ENCODE measurements at places on chromosomes 7 and 10. TPM values are rescaled to one million over a fixed set of nuclear protein-coding genes. Genes with fewer than 3 reads are reported as not detected.
A peak's percentile ranks its signal among the peaks of the same experiment; 100 is the strongest.

GRCh38 chr10:43576062-43576461 is 1.6 kb upstream of the ZNF239 start:
- no peak for DNase-seq

- no peak for DNase-seq
Observed at GRCh38 chr7:144439717-144440205, 36.3 kb upstream of the NOBOX start.

GRCh38 chr10:126158133-126158892 is 230.0 kb downstream of the ADAM12 start:
- DNase-seq = no peak

The AKR1C1 gene
- 56.1 TPM for total RNA-seq

- DNase-seq = no peak
Observed at GRCh38 chr10:132994185-132994796, 51.9 kb upstream of the CFAP46 start.

The BUB3 gene
- total RNA-seq = 361 TPM

The SPDYE8 gene
- not detected for total RNA-seq

DNA sequence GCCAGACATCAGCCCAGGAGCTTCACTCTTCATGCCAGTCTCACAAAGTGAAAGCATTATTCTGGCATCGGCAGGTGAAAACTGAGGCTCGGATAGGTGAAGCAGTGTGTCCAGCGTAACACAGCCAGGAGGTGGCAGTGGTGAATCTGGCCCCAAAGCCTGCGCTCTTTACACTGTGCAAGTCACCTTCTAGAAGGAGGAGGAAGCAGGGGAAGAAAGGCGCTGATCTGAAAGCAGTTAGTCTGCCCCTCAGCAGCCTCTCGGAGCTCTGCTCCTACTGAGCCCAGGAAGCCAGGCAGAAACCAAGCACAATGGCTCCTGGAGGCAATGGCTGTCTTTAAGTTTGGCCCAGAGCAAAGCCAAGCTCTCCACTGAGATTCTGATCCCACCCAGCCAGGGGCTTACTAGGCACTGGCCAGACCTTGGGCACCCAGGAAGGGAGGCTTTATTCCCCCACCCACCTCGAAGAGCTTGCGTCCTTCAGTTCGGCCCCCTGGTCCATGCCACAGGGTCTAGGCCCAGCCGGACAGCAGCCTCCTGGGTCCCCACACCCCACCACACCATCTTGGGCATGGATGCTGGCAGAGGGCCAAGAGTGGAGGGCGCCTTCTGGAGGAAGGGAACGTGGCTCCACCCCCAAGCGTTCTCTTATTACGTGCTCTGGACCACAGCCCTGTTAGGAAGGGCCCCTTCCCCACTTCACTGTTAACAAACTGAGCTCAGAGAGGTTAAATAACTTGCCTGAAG is 104.5 kb downstream of the GRID1 start:
- DNase-seq = no peak

- peak; percentile 80 for DNase-seq
Observed at GRCh38 chr10:598415-599170, 90.9 kb downstream of the DIP2C start.

- DNase-seq = peak; percentile 88
Observed at GRCh38 chr7:133602291-133602690, 349.4 kb downstream of the EXOC4 start.

The HDAC9 gene
- 7.1 TPM for total RNA-seq

- DNase-seq = no peak
Observed at GRCh38 chr7:104536956-104537355, 208.6 kb downstream of the LHFPL3 start.

GRCh38 chr10:311901-312665 is 176.8 kb downstream of the ZMYND11 start:
- DNase-seq = no peak

- peak; percentile 23 for DNase-seq
Observed at GRCh38 chr7:149854611-149855360, 16.6 kb downstream of the ZNF862 start.

The AQP1 gene
- total RNA-seq = 0.23 TPM

All from LHCN-M2 (cell line).